ENCODE measurements at places on chromosomes 3 and 15.

DNA sequence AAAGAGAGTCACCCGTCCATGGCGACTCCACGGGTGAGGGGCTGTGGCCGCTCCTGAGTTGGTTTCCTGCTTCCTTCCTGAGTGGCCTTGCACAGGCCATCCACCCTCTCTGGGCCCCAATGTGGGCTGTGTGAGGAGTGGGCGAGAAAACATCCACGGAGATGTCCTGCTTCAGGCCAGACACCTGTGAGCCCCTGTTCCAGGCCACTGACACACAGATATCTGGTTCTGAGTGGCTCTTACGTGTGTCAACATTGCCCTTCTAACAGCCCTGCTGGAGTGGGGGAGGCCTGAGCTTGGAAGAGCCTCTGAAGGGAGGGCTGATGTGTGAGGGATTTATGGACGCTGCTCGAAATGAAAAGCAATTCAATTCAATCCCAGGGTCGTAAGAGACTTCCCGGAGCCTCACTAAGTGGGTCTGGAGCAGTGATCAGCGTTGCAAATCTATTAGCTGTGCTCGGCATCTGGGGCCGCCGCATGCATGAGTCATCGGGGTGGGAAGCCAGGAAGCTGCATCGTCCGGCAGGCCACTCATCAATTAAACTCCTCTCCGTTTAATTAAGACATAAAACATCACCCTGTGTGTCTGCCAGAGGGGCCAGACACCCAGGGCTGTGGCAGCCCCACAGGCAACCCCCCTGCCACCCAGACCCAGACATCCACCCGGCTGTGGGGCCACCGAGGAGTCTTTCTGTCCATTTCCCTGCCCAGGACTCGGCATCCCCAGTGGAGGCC, 20.0 kb upstream of the PRR23E start:
- DNase-seq, result no peak

- no peak for DNase-seq
Observed at GRCh38 chr3:101351829-101352228, 31.5 kb upstream of the IMPG2 start.

DNA sequence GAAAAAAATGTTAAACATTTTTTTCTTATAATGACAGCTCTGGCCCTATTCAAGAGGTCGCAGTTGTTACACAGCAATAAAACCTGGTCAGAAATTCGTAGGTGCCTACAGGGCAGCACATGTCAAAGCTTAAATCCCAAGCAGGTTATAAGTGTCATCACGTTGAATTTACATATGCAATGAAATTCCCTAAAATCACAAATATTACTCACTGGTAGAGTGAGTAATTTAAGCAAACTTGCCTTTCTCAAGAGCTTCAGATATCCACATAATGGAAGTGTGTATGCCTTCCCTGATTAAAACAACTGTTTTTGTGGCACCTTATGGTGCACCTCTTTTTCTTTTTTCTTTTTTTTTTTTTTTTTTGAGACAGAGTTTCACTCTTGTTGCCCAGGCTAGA, 90.7 kb upstream of the FNDC3B start:
- DNase-seq, result no peak

DNA sequence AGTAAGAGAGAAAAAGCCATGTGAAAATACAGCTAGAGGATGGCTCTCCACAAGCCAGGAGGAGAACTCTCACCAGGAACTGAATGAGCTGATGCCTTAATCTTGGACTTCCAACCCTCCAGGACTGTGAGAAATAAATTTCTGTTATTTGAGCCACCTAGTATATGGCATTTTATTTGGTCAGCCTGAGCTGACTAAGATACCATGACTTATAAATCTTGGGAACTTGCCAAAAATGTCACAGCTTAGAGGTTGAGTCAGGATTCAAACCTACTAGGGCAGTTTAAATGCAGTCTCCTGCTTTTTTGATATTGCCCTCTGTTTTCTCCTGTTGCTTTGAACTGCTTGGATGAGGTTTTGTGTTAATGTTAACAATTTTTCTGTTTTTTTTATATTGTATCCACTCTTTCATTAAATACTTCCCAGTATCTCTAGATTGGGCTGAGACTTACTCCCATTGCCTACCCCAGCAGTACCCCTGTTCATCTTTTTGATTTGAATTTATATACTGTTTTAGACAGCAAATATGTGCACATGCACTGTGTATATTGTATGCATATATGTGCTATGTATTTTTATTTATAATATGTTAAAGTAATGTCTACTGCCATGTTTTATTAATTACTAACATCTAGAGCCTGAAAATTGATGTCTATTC, 1223.2 kb downstream of the OTOL1 start:
- no peak for DNase-seq

- no peak for DNase-seq
Observed at GRCh38 chr15:79988448-79989117, 17.6 kb upstream of the BCL2A1 start.

- DNase-seq, result no peak
Observed at GRCh38 chr3:27185231-27185989, 183.8 kb downstream of the NEK10 start.

GRCh38 chr3:195259154-195259474, 11.8 kb downstream of the XXYLT1 start:
- DNase-seq, result no peak

DNA sequence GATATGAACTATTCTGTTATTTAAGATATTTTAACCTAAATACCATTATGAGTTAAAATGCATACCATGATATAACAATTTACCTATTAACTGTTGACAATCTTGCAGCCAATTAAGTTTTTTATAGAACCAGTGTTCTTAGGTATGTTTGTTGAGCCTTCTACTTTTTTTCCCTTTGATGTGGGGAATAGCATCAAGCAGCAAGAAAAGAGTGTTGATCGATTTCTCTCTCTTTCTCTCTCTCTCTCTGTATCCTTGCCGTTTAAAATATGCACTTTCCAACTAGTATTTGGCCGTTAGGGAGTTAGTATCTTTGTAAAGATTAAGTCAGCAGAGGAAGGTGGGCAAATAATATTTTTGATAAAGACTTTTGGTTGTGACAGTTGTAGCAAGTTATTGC, 5.9 kb downstream of the CHD2 start:
- DNase-seq, result no peak

- no peak for DNase-seq
Observed at GRCh38 chr3:42905740-42906069, 237 bp upstream of the ZNF662 start.

DNA sequence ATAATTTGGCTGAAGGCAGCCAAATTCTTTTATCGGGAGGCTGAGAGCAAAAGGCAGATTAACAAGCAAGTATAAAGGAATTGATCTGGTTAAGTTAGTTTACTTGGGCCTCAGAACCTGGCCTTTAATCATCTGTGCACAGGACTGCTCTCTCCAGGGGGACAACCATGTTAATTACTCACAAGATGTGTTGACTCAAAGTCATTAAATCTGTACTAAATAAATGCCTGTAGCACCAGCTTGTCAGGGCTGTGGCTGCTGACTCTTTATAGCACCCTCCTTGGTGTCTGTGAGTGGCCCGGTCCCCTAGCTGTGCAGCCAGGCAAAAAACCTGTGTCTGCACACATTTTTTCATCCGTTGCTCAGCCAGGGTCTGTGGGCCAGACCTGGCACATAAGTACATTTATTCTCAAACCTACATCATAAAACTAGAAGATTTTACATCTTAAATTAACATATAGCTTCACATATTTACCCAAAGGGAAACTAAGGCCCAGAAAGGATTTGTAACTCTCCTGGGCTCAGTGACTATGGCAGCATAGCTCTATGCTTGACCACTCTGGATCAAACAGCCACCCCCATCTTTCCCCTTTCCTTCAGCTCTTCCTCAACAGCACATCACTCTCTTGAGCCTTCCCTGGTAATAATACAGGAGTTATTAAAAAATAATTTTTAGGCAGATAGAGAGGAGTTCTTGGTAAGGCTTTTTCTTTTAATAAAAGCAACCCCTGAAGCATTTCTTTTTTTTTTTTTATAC, 51.4 kb downstream of the NCEH1 start:
- no peak for DNase-seq

- DNase-seq, result no peak
Observed at GRCh38 chr3:132838477-132838876, 116.3 kb upstream of the NPHP3 start.

DNA sequence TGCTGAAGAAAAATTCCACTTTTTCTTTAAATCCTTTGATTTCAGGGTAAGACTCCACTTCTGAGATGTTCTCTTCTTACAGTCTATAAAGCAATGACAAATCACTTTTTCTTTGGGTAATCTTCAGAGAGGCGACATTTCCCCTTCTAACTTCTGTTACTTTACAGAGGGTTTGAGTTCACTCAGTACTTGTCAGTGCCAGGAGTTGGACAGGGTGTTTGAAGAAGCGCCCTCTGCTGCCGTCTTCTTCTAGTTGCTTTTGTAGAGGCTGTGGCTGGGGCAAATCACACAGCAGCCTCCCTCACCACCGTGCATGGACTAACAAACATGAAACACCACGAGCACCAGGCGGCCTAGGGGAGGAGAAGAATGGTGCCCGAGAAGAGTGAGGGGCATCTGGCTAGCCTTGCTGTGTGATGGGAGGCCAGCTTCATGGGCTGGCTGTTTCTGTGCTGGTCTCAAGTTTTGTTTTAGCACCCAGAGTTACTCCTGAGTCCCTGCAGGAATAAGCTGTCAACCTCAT, at the start of gene CD80:
Gene CD80 (minus strand): TSS at position 174 of the 523 bp plus-strand sequence. CDS start 1,886 bp downstream, outside the sequence.
- peak; percentile 45 for DNase-seq

GRCh38 chr3:168249550-168250414, 154.1 kb upstream of the GOLIM4 start:
- peak; percentile 54 for DNase-seq

GRCh38 chr3:93988283-93988682, 8.3 kb downstream of the ARL13B start:
- no peak for DNase-seq
